GM23338 (cell line): ENCODE measurements at places on chromosomes 7 and 10.

GRCh38 chr7:7148798-7149481 is 33.4 kb upstream of the C1GALT1 start:
- no peak for DNase-seq

GRCh38 chr10:102579328-102579727 is 65.0 kb upstream of the TRIM8 start:
- DNase-seq, result no peak

GRCh38 chr7:2903682-2904162 is 59.6 kb upstream of the GNA12 start:
- no peak for DNase-seq

GRCh38 chr10:5476918-5477525 is 22.3 kb downstream of the CALML5 start:
- DNase-seq, result peak; percentile 56

GRCh38 chr10:45473126-45473525 is 99.1 kb downstream of the ALOX5 start:
- DNase-seq, result no peak
